ENCODE measurements at places on chromosomes 1 and 21.

GRCh38 chr1:114737314-114737849 lies 20.4 kb downstream of the CSDE1 start:
- DNase-seq = no peak

GRCh38 chr1:162178432-162178831 lies 108.9 kb downstream of the NOS1AP start:
- no peak for DNase-seq

- no peak for DNase-seq
These were observed 384.5 kb downstream of the LMX1A start for GRCh38 chr1:164971921-164972415.

DNA sequence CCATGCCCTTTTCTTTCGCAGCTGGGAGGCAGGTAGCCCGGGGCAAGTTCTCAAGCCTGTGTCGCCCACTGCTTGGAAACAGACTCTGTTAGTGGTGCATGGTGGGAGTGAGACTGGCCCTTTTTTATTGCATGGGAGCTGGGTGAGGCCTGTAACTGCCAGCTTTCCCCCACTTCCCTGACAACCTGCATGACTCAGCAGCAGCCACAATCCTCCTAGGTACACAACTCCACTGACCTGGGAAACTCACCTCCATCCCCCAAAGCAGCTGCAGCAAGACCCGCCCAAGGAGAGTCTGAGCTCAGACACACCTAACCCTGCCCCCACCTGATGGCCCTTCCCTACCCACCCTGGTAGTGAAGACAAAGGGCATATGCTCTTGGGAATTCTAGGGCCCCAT lies 25.8 kb downstream of the PIGP start:
- no peak for DNase-seq

DNA sequence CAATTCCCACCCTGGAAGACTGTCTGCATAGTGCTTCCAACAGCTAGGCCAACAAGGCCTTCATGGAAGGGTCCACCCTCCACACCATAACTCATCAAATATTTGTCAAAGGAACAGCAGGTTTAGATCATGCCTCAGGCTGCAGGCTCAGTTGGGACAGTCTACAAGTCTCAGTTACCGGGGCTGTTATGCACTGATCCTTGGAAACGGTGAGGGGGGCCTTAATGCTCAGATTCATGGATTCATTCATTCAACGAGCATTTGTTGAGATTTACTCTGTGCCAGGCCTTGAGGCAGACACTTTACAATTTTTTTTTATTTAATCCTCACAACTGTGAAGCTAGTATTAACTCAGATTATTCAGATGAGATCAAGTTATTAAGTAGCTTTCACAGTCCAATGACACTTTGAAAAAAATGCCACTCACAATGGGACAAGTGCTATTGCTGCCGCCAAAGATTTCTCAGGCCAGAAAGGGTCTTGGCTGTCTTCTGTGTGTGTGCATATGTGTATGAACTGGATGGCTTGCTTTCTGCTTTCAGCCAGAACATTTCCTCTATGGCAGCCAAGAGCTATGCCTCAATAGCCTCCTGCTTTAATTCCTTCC lies 8.9 kb upstream of the C1orf216 start:
- no peak for DNase-seq

- no peak for DNase-seq
These were observed 27.5 kb downstream of the TRIM45 start for GRCh38 chr1:117093870-117094621.

DNA sequence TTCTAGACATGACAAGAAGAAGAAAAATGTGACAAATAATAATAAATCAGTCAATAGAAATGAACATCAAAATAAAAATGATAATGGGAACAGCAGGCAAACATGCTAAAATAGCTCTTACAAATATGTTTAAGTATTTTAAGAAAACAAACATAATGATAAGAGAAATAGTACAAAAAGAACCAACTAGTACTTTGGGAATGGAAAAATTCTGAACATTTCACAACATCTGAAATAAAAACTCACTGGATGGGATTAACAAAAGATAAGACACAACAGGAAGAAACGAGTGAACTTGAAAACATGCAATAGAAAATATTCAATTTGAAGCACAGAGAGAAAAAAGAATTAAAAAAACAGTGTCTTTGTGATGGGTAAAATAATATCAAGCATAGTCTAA lies 115.2 kb upstream of the TSPAN2 start:
- DNase-seq = no peak

GRCh38 chr1:38082769-38083263 lies 36.2 kb upstream of the POU3F1 start:
- no peak for DNase-seq

- DNase-seq = no peak
These were observed 2.8 kb downstream of the SLC35D1 start for GRCh38 chr1:67051196-67051595.

DNA sequence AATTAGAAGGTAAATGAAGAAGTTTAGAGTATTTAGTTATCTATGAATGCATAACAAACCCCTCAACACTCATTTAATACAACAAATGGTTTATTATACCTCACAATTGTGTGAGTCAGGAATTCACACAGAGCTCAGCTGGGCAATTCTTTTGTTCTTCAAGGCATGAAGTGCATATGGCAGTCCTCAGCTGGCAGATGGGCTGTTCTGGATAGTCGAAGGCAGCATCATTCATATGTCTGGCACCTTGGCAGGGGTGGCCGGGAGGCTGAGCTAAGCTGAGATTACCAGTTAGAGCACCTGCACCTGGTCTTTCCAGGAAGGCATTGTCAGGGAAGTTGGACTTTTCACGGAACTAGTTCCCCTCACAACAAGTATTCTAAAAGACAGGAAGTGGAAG lies 286.2 kb upstream of the DUSP10 start:
- no peak for DNase-seq

DNA sequence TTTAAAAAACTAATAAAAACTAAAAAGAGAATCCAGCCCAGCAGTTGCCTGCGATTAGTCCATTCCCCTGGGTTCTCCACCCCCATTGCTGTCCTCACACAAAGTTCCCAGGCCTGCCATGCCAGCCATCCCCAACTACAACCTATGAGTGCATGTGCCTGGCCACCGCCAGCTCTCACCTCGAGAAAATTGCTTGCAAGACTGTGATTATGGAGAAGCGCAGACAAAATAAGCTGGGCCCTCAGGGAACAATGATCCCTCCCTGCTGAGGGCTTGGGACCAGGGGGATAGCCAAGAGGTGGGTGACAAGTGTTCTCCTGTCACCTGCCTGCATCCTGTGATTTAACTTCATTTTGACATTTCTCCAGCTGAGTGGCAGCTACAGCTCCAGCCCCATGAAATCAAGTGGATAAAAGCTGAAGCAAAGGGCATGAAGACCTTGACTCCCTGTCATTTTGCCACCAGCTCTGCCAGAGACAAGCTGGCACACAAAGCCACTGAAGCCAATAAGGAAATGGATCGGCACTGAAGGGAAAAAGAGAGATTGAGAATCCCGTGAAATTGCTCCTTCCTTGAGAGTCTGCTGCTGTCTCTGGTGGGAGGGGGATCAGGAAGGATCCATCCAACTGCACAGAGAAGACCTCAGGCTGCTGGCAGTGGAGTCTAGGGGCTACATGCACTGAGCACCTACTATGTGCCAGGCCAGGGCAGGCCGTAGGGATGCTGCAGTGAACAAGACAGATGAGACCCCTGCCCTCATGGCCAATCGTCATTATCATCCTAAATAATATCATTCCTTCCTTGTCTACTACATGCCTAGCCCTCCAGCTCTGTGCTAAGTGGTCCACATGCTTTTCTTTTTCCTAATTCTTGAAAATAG lies 40.7 kb downstream of the MATN1 start:
- DNase-seq = no peak

GRCh38 chr21:42754270-42754933 lies 101.0 kb downstream of the PDE9A start:
- no peak for DNase-seq

DNA sequence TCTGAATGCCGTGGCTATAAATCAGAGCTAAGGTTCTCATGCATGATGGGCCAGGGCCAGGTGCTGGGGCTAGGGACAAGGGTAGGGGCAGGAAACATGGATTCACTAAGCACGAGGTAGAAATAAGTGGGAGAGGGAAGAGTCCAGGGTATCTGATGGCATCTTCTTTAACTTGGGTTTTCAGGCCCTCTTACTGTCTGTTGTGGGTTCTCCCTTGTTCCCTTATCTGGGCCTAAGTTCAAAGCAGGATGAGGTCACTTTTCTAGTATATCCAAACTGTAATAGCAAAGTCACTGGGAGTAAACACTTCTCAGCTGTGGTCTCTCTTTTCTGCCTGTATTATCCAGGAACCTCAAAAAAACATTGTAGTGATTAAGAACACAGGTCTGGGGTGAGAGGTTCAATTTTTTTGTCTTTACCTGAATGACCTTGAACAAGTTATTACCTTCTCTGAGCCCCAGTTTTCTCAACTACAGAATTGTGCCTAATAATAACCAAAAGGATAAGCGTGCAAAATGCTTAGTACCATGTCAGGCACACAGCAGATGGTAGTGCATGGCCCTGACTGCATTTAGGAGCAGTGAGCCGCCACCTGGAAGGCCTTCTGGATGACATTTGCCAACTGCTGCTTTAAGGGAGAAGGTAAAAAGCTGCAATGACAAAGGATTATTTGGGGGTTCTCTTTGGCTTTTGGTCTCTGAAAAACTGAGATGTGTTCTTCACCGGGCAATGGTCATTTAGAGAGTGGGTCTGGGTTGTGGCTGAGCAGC lies 53.6 kb upstream of the A3GALT2 start:
- DNase-seq = no peak

- DNase-seq = no peak
These were observed 36.2 kb downstream of the CITED4 start for GRCh38 chr1:40825996-40826395.

DNA sequence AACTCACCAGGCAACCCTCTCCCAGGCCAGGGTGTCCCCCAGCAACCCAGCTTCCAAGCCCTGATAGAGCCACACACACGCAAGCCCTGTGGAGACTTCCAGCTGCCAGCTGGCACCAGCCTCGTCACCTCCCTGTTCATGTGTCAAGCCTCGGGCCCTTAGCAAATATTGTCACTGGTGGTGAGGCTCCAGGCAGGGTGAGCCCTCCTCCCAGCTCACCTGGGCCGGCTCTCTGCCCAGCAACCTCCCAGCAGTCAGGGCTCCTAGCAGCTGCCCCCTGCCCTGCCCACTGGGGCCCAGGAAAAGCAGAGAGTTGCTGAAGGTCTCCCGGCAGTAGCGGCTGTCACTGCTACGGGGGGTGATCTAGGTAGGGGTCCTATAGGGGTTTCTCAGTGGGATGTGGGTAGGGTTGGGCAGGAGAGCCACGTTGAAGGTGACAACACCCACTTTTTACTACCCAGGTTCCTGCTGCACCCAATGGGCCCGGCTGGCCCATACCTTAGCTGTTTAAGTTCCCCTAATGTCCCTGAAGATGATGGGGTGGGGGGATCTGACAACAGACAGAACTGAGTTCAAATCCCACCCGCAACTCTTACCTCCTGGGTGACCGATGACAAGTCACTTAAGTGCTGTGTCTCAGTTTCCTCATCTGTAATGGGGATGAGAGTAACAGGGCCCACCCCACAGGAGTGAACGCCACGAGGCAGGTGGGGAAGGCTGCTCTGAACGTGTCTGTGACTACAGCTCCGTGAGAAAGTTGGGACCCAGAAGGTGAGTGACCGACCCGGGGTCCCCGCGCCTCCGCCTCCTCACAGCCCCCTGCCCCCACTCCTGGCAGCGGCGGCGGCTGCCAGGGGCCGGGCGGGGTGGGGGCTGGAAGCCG lies 678 bp downstream of the TTC39A start:
- no peak for DNase-seq

DNA sequence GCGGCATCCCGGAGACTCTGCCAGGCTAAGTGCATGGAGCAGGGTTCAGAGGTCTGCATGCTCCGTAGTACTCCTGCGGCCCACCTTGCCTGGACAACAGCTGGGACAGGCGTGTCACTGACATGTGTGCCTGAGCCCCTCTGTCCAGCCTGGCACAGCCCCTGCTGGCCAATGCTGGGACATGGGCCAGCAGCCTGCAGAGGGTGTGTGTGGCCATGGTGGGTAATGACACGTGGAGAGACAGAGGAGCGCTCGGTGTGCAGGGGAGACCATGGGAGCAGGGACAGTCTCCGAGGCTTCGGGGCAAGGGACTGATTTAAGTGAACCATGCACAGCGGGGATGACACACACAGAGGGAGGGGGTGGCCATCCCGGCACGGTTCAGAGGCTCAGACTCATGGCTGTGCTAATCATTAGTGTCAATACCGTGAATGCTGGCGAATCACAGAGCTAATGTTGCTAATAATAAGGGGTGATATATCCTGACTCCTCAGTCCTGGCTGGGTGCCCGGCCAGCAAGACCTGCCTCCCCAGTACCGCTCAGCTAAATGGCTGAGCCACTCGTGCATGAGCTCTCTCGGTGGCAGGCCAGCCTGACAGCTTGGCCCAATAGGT lies 41.5 kb downstream of the IGSF21 start:
- DNase-seq = no peak

GRCh38 chr1:214002472-214002871 lies 14.7 kb downstream of the PROX1 start:
- DNase-seq = no peak

DNA sequence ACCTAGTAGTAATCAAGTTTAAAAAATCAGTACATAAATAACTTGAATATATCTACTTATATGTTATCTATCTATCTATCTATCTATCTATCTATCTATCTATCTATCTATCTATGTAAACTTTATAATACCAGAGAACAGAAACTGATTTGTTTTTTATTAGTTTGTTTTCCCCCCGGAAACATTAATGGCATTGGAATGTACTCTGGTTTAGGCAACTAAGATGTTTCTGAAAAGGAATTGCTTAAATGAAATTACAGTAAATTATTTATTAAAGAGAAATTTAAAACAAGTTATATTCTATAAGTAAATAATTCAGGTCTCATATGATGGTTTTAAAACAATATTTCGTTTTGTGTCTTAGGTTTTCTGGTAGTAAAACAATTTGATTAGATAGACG lies 681.0 kb upstream of the ADAMTS5 start:
- no peak for DNase-seq

DNA sequence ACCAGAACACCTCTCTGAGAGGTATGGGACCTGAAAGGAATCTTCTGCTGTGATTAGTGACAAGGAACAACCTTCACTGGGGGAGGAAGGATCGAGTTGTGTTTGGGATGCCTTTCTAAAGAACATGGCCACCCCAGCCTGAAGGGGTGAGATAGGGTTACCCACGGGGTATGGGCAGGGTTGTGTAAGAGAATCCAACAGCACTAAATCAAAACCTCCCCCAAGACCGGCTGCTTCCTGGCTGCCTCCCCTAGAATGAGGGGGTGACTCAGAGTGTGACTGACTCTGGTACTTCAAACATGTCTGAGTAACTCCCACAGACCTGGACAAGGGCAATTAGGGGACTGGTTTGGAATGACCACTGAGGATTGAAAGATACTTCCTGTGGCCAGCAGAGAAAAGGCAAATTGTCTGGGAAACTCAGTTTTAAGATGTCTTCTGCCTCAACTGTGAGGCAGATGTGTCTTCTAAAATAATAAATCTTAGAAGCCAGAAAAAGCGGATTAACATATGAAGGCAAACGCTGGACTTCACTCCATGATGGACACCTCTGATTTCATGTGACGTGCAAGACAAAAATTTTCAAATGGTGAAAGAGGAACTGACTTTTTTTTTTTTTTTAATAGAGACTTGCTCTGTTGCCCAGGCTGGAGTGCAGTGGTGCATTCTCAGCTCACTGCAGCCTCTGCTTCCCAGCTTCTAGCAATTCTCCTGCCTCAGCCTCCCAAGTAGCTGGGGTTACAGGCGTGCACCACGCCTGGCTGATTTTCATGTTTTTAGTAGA lies 6.7 kb upstream of the PTPN14 start:
- DNase-seq = no peak
